ENCODE measurements at places on chromosomes 5 and 9.

GRCh38 chr5:129905473-129906176 lies 1.4 kb downstream of the CHSY3 start:
- no peak for DNase-seq

GRCh38 chr9:129437626-129438323 lies 183.1 kb downstream of the C9orf50 start:
- no peak for DNase-seq

DNA sequence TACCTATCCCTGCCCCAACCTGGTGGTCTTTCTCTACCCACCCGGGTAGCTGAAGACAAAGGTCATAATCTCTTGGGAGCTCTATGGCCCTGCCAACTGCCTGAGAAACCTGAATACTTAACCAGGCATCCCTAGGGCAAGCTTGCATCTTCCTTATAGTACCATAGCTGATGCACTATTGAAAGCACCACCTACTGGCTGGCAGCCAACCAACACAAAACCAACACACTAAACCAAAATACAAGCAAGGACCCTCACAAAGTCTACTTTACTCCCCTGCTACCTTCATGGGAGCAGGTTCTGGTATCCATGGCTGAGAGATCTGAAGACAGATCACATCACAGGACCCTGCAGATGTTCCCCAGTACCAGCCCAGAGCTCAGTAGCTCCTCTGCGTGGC lies 171.8 kb upstream of the TAS2R1 start:
- DNase-seq = no peak

- no peak for DNase-seq
Measured at GRCh38 chr9:114055061-114055460, 23.0 kb downstream of the AMBP start.

DNA sequence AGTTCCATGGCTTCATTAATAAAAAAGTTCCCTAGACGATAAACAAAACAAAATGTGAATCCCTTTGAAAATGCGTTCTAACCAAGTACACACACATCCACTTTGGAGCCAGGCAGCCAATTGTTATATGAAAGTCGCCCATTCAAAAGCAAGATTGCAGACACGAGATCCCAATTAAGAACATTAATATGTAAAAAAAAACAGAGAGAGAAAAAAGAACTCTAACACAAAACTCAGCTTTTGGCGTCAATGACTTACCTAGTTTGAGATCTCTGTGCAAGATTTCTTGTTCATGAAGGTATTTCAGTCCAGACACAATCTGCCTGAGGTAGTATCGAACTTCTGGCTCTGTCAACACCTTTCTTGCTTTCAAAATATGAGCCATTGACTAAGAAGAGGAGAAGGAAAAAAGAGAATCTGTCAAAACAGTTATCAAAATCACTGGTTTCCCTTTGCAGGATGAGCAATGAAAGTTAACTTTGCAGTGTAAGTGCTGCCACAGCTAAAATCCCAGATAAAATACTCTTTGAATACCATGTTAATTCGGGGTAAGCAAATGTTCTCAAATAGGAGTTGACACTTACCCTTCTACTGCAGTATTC lies 1.6 kb downstream of the PLK2 start:
- no peak for DNase-seq

DNA sequence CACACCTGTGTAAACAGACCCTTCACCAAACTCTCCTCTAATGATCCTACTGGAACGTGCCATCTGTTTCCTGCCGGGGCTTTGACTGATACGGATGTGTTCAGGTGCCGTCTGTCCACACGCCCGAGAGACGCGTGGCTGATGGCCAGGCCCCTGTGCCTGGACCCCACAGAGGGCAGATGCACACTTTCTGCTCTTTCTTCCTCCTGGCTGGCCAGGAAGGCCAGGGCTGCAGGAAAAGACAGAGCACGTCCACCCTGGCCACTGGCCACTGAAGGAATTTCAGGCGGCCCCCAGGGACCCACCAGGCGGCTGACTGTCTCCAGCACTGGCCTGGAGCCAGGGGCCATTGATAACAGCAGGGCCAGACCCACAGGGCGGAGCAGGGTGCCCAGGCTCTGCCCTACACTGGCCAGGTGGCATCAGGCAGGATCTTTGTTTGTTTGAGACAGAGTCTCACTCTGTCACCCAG lies 3.6 kb upstream of the ENG start:
- no peak for DNase-seq

GRCh38 chr5:59458321-59458720 lies 435.2 kb downstream of the PDE4D start:
- no peak for DNase-seq

GRCh38 chr5:18732556-18733479 lies 1098.6 kb downstream of the TAF11L14 start:
- DNase-seq = no peak

GRCh38 chr9:98912450-98912849 lies 31.3 kb upstream of the COL15A1 start:
- no peak for DNase-seq

DNA sequence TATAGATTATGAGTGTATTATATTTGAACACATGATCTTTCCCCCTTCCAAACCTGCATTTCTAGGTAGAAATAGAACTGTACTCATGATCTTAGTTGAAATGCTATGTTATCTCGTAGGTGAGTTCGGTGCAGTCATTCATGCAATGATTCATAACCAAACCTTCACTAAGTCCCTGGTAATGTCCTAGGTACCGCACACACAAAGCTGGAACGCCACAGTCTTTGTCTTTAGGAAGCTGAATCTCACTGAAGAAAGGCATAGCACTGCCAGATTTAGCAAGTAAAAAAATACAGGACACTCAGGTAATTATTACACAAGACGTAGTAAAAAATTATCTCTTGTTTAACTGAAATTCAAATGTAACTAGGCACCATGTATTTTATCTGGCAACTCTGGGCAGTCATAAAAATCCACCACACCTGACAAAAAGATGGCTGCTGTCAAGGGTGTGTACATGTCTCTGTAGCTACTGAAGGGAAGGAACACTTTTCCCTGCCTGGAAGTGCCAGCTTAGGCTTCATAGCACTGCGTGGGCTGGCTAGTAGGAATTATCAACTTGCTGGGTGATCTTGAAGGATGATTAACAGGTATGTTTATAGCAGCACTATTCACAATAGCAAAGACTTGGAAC lies 28.0 kb upstream of the TXN start:
- no peak for DNase-seq

- no peak for DNase-seq
Measured at GRCh38 chr9:74960561-74960960, 7.8 kb upstream of the C9orf40 start.

DNA sequence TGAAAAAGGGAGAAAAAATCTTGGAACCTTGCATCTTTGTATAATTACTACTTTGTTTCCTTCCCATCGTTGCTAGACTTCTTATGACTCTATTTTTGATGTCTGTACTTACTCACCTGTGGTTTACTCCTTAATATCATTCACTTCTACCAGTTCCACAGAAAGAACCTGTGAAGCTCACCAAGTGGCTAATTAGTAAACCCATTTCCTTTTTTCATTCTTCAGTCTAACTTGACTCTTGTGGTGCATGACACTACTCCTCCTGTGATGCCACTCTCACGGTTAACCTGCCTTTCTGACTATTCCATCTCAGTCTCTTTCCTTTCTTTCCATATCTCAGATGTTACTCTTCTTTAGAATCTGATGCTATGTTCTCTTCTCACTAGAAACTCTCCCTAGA lies 14.6 kb downstream of the RECK start:
- DNase-seq = no peak

GRCh38 chr5:112787896-112788295 lies 50.2 kb downstream of the APC start:
- no peak for DNase-seq

GRCh38 chr5:92945605-92946097 lies 635.4 kb downstream of the NR2F1-AS1 start:
- no peak for DNase-seq

DNA sequence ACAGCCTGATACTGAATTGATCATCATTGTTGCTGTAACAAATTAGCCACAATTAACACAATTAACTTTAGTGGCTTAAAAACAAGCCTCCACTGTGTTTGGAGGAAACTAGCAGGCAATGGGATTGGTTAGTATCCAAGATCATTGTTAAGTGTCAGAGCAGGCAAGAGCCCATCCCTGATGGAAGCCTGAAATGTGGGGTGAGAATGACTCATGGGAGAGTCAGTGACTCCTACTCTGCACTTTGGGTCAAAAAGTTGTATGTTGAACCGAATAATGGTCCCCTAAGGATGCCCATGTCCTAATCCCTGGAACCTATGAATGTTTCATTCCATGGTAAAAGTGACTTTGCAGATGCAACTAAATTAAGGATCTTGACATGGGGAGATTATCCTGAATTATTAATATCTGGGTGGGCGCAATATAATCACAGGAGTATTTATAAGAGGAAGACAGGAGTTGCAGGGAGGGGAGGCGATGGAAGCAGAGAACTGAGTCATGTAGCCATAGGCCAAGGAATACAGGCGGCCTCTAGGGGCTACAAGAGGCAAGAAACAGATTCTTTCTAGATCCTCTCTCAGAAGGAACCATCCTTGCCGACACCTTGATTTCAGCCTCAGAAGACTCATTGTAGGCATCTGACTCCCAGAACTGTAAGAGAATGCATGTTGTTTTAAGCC lies 28.8 kb downstream of the ALG2 start:
- no peak for DNase-seq

DNA sequence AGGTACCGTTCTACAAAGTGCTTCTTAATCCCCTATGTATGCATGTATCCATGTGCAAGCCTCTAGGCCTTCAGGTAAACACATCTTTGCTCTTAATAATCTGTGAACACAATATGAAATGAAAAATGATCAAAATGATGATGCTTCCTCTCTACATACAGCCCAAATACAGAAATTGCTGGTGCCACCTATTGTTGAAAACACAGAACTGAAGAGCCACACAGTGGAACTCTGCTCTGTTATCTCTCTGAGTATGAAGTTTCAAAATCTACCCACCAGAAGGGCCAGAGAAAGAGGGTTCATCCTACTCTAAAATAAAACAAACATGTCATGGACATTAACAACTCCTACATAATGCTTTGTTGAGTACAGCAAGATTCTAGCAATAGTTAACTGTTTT lies 71.3 kb downstream of the GLIS3 start:
- no peak for DNase-seq

DNA sequence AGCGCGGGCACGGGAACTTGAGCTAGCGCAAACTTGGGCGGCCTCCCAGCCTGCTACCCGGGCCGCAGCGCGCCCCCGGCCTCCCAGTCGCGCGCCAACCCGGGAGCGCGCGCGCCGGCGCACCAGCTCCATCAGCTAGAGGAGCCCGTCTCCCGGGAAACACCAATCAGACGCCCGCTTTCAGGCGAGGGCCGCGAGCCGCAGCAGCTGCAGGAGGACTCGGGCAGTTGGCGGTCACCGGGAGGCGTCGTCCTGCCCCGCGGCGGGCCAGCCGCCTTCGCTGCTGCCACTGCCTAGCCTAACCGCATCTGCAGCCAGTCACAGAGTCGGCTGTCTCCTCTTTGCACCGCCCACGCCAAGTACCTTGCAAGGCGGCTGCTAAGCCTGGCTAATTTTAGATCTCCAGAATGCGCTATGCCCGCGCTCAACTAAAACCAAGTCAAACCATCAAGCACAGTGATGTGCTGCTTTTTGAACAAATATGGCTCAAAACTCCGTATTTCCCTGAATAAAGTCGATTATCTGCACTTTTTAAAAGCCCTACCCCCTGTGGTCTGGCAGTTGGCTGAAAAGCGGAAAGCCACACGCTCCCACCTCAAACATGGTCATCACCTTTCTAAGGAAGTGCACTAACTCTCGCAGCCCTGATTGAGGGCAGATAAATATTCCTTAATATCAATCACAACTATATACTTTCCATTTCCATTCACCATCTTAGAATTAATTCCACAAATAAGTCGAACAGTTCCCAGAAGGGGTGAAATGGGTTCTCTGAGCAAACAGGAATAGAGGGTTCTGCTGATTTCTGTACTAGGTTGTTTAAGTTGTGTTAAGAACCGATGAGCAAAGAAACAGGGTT lies 221.8 kb downstream of the MEF2C start:
- no peak for DNase-seq

GRCh38 chr5:124524552-124525232 lies 221.7 kb downstream of the ZNF608 start:
- no peak for DNase-seq

DNA sequence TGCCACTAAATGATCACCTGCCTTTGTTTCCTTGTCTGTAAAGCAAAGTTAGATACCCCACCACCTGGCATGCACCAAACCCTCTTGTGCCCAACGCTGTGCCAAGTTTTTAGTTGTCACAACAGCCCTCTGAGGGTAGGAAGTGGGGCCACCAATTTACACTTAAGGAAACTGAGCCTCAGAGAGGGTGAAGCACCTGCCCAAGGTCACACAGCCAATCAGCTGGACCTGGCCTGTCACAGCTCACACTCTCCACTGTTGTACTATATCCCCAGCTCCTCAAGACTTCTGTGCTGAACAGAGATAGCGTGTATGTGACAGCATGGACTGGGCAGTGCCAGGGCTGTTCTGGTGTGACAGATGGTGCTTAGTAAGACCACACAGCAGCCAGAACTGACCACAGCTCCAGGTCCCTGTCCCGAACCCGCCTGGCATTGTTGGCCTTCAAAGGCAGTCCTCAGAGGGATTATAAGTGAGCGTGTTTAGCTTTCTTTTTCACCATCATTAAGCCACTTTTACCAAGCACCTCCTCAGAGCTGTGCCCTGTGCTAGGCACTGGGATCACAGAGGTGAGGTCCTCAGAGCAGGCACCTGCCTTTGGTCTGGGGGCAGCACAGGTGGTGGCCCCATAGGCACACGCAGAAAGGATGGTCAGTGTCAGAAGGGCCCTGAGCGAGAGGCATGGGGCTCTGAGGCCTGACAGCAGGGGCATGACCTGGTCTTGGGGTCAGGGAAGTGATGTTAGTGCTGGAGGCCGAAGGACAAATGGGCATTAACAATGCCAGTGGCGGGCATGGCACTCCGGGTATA lies 71.1 kb downstream of the COL27A1 start:
- DNase-seq = no peak

DNA sequence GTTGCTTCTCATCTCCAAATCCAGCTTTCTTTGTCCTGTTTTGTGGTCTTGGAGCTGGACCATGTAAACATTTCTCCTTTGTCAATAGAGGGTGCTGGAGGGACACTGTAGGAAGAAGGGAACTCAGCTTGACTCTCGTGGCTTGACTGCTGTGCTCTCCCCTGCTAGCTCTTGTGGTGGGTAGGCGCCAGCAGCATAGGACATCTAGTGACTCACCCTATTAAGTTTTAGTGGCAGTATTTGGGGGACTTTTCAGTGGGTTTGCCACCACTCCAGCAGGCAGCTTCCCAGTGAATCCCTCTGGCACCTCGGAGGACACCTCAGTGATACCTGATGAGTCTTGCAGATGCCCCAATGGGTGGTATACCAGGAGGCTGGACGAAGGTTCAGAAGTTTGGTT lies 97.8 kb downstream of the TSSK1B start:
- DNase-seq = no peak

GRCh38 chr5:96691503-96692303 lies 29.5 kb downstream of the CAST start:
- DNase-seq = no peak

- no peak for DNase-seq
Measured at GRCh38 chr9:111016426-111017045, 21.7 kb downstream of the LPAR1 start.

- no peak for DNase-seq
Measured at GRCh38 chr5:173920024-173920753, 32.0 kb downstream of the CPEB4 start.

GRCh38 chr9:124595743-124596142 lies 88.5 kb upstream of the NR5A1 start:
- DNase-seq = no peak

- DNase-seq = no peak
Measured at GRCh38 chr5:142275496-142275895, 49.3 kb downstream of the SPRY4 start.

Data from T-helper 9 cell (primary cell).